Esophagus squamous epithelium (tissue), 5 donors: ENCODE measurements at places on chromosomes 7 and 10.

- no peaks in the 10 kb centered on the region for H3K36me3 ChIP-seq
- no peak overlapping the region for H3K4me3 ChIP-seq
- DNase-seq = no peak
- no peak overlapping the region for H3K27ac ChIP-seq
- H3K4me1 ChIP-seq = no peaks in the 10 kb centered on the region
These were observed 80.8 kb upstream of the COL1A2 start for GRCh38 chr7:94313926-94314325.

- H3K4me3 ChIP-seq = no peak overlapping the region
- no peaks in the 10 kb centered on the region for H3K4me1 ChIP-seq
These were observed 13.5 kb downstream of the PPIF start for GRCh38 chr10:79360499-79361342.

DNA sequence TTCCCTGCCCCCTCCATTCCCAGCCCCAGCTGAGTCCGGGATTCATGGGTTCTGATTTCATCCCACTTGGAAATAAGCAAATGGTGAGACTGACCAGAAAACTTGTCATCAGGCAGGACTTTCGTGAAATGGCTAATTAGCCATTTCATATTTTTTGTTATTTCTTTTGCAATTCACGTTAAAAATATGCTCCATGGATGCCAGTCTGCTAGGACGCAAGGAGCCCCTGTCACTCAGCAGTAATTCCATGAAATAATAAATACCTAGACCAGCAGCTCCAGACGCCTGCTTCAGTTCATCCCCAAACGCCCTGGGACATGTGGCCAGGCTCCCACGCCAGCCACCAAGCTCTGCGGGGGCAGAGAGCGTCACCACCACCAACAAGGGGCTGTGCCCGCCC, 111.0 kb downstream of the TRIL start:
- H3K27ac ChIP-seq = no peak overlapping the region

GRCh38 chr7:158010961-158011693, 576.5 kb downstream of the PTPRN2 start:
- H3K4me3 ChIP-seq = no peak overlapping the region
- no peaks in the 10 kb centered on the region for H3K36me3 ChIP-seq
- no peak overlapping the region for H3K27ac ChIP-seq
- no peak for DNase-seq

DNA sequence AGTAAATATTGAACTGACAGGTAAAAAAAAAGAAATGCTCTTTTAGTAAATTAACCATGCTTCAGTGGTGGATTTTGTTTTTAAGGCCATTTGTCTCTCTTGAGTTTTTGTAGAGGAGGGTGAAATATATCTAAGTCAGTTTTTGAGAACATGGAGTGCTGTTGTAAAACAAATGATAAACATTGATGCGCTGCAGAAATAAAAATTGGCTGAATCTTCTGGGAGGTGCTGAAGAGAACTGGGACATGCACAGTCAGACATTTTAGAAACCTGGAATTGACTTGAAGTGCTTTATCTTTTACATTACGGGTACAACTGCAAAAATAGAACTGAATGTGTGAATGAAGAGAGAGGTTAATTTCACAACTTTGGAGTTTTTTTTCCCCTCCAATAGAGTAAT, 203.0 kb upstream of the HDAC9 start:
- H3K36me3 ChIP-seq = no peaks in the 10 kb centered on the region
- no peaks in the 10 kb centered on the region for H3K27me3 ChIP-seq
- no peak overlapping the region for H3K27ac ChIP-seq
- peaks cover 12% of the 10 kb centered on the region for H3K4me1 ChIP-seq

- no peak overlapping the region for H3K27ac ChIP-seq
- no peaks in the 10 kb centered on the region for H3K27me3 ChIP-seq
- no peak overlapping the region for H3K4me3 ChIP-seq
- H3K36me3 ChIP-seq = no peaks in the 10 kb centered on the region
These were observed 27.7 kb upstream of the BET1 start for GRCh38 chr7:94031865-94032264.

GRCh38 chr10:126135177-126135576, 238.8 kb downstream of the FANK1 start:
- H3K27me3 ChIP-seq = no peaks in the 10 kb centered on the region
- H3K4me1 ChIP-seq = no peaks in the 10 kb centered on the region
- DNase-seq = no peak
- no peak overlapping the region for H3K4me3 ChIP-seq
- no peak overlapping the region for H3K27ac ChIP-seq

DNA sequence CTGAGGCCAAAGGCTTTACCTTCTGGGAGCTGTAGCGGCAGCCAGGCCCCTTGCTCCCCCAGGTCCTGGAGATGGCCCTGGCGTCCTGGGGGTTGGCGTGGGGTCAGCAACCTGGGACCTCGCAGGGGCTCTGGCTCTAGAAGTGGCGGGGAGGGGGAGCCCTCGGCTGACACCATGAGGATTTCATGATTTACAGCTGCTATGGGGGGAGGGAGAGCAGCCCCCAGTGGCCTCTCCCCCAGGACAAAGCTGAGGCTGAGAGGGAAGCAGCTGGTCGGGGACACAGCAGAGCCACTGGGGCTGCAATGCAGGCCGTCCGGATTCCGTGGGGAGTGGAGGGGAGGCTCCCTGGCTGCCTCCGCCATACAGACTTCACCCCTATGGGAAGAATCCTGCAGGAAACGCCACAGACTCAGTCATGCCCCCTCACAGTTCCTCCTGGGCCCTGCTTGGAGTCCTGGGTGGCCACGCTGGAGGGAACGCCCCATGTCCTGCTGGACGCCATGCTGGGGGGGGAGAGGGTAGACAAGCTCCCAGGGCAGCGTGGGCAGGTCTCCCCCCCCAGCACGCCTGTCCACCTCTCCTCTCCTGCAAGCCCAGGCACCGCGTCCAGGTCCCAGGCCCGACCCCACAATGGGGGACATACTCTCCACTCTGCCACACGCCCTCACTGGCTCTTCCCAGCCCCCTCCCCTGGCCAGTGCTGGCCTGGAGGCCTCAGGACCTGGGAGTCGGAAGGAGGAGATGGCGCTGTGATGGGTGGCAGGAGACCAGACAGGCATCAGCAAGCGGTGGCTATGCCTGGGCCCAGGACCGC, 243.6 kb downstream of the ELFN1 start:
- no peak overlapping the region for H3K4me3 ChIP-seq
- no peaks in the 10 kb centered on the region for H3K36me3 ChIP-seq
- DNase-seq = no peak
- H3K27ac ChIP-seq = no peak overlapping the region

- no peak overlapping the region for H3K4me3 ChIP-seq
- DNase-seq = no peak
- no peaks in the 10 kb centered on the region for H3K36me3 ChIP-seq
- no peaks in the 10 kb centered on the region for H3K27me3 ChIP-seq
- no peaks in the 10 kb centered on the region for H3K4me1 ChIP-seq
These were observed 54.6 kb upstream of the MKI67 start for GRCh38 chr10:128180843-128181242.

DNA sequence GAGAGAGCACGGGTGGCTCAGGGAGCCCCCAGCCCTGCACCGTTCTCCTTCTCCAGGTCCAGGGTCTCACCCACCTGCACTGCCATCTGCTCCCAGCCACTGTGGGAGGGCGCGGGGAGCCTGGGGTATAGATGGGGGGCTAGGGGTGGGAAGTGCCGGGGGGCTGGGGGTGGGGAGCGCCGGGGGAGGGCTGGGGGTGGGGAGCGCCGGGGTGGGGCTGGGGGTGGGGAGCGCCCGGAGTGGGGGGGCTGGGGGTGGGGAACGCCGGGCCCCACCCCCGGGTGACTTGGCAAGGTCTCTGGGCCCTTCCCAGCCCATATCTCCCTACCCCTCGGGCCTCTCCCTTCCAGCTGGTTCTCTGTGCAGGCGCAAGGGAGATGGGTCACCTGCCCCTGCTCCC, at the start of gene GRIFIN:
Gene GRIFIN (minus strand): TSS at position 101 of the 400 bp plus-strand sequence. CDS start 15 bp downstream, at position 86.
- DNase-seq = no peak
- H3K27me3 ChIP-seq = peaks cover 66% of the 10 kb centered on the region
- no peak within 1 kb of the TSS for H3K4me3 ChIP-seq
- H3K36me3 ChIP-seq = no peaks in the 10 kb centered on the region
- no peak within 1 kb of the TSS for H3K27ac ChIP-seq

DNA sequence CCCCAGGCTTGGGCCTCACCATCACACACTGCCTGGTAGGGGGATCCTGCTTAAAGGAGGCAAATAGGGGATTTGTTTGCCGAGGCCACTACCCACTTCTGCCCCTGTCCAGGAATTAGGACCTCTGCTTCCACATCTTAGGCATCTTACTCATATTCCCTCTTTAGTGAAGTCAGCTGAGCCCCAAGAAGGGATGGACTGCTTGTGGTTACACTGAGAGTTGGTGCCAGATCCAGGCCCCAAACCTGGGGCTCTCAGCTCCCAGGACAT, 1.6 kb upstream of the GPRIN2 start:
- no peak for DNase-seq
- H3K27me3 ChIP-seq = peaks cover 76% of the 10 kb centered on the region
- H3K4me1 ChIP-seq = peaks cover 27% of the 10 kb centered on the region
- H3K36me3 ChIP-seq = peaks cover 11% of the 10 kb centered on the region

GRCh38 chr7:99386584-99387238, 12.2 kb downstream of the ARPC1B start:
- H3K4me3 ChIP-seq = no peak overlapping the region
- no peak overlapping the region for H3K27ac ChIP-seq
- no peaks in the 10 kb centered on the region for H3K27me3 ChIP-seq
- peaks cover 64% of the 10 kb centered on the region for H3K36me3 ChIP-seq
- no peak for DNase-seq

DNA sequence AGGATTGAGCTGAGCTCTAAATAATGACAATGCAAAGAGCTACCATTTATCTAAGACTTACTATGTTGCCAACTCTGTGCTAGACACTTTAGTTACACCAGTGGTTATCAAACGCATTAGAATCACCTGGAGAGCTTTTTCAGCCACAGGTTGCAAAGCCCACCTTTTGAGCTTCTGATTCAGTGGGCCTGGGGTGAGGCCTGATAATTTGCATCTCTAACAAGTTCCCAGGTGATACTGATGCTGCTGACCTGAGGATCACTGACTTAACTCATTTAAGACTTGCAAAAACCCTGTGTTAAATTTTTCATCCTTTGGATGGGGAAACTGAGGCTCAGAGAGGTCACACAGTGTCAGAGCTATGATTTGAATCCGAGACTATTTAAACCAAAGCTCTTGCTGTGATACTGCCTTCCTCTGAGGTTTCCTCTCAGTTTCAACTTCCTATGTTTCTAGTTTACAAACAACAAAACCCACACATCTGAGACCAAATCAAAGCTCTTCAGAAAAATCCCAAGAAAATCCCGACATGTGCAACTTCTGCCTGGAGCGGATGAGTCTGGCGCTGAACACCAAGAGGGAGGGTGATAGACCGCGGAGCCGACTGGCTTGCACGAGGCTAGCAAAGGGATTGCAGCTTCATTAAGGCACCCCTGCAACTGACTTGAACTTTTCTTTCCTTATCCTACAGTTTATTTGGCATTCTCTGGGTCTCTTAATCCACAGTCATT, 124.9 kb downstream of the CYP26A1 start:
- H3K4me1 ChIP-seq = peaks cover 16% of the 10 kb centered on the region
- H3K4me3 ChIP-seq = peak overlapping the region; percentile 59
- no peak overlapping the region for H3K27ac ChIP-seq
- H3K27me3 ChIP-seq = no peaks in the 10 kb centered on the region
- DNase-seq = no peak
- H3K36me3 ChIP-seq = no peaks in the 10 kb centered on the region

- no peaks in the 10 kb centered on the region for H3K4me1 ChIP-seq
- no peak for DNase-seq
- H3K36me3 ChIP-seq = no peaks in the 10 kb centered on the region
- no peaks in the 10 kb centered on the region for H3K27me3 ChIP-seq
- H3K27ac ChIP-seq = no peak overlapping the region
These were observed 37.0 kb downstream of the TBC1D12 start for GRCh38 chr10:94439275-94439861.

- peaks cover 9% of the 10 kb centered on the region for H3K36me3 ChIP-seq
- DNase-seq = no peak
- peaks cover 21% of the 10 kb centered on the region for H3K4me1 ChIP-seq
These were observed 20.0 kb upstream of the CRYGN start for GRCh38 chr7:151459726-151460473.

DNA sequence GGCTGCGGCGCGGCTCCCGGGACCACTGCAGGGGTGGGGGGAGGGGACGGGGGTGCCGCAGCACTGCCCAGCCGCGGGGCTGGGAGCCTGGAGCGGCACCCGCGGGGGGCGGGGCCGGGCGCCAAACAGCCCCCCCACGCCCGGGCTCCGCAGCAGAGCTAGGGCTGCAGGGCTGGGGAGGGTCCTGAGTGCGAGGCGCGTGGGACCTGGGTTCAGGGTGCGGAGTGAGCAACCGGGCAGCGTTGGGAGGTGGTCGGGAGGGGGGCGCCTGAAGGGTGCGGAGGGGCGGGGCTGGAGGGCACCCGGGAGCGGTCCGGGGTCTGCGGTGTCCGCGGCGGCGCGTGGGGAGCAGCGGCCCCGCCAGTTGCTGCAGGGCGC, 528 bp downstream of the CAMK2G start:
- H3K4me1 ChIP-seq = peaks cover 36% of the 10 kb centered on the region
- peak overlapping the region; percentile 98 for H3K4me3 ChIP-seq
- no peaks in the 10 kb centered on the region for H3K27me3 ChIP-seq
- H3K27ac ChIP-seq = peak overlapping the region; percentile 89
- no peak for DNase-seq

GRCh38 chr10:80459047-80459865, 5.1 kb downstream of the TSPAN14 start:
- H3K27me3 ChIP-seq = no peaks in the 10 kb centered on the region
- no peak for DNase-seq
- H3K4me1 ChIP-seq = peaks cover 84% of the 10 kb centered on the region
- no peaks in the 10 kb centered on the region for H3K36me3 ChIP-seq

- H3K27me3 ChIP-seq = no peaks in the 10 kb centered on the region
- no peak overlapping the region for H3K4me3 ChIP-seq
- H3K27ac ChIP-seq = no peak overlapping the region
- no peak for DNase-seq
- no peaks in the 10 kb centered on the region for H3K36me3 ChIP-seq
These were observed 57.5 kb downstream of the PLXNA4 start for GRCh38 chr7:132518839-132519173.

DNA sequence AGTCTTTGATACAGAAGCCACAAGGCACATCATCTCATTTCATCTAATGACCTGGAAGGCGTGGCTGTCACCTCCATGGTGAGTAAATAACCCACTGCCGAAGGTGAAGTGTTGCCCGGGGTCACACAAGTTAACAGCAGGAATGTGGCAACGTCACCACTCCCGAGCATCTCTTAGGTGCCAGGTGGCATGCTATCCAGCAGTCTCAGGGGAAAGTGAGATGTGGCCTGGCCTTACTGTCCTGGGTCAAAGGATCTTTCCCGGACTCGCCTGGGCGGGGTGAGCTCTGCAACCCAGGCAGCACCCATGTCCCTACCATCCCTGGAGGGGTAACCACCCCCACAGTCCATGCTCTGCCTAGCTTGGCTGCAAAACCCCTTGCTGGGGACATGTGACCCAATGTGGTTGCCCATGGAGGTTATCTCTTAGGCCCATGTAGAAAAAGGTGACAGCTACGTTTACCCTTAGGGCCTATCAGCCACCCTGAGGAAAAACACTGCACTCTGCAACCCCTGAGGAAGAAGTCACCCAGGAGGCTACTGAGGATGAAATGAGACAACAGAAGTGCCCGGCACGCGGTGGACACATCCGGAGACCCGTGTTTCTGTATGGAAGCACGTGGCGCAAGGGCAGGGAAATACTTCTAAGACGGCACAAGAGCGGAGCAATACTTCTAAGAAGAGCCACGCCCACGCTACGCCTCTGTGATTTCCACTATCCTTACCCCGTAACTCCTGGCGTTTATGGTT, 52.0 kb downstream of the BAIAP2L1 start:
- no peaks in the 10 kb centered on the region for H3K27me3 ChIP-seq
- H3K27ac ChIP-seq = no peak overlapping the region
- H3K36me3 ChIP-seq = no peaks in the 10 kb centered on the region
- H3K4me1 ChIP-seq = peaks cover 29% of the 10 kb centered on the region
- no peak overlapping the region for H3K4me3 ChIP-seq

- H3K36me3 ChIP-seq = no peaks in the 10 kb centered on the region
- no peak for DNase-seq
- H3K27me3 ChIP-seq = no peaks in the 10 kb centered on the region
- peak overlapping the region; percentile 95 for H3K4me3 ChIP-seq
These were observed 2.0 kb downstream of the VOPP1 start for GRCh38 chr7:55570218-55570873.
